ENCODE measurements at places on chromosomes 7 and 10.

DNA sequence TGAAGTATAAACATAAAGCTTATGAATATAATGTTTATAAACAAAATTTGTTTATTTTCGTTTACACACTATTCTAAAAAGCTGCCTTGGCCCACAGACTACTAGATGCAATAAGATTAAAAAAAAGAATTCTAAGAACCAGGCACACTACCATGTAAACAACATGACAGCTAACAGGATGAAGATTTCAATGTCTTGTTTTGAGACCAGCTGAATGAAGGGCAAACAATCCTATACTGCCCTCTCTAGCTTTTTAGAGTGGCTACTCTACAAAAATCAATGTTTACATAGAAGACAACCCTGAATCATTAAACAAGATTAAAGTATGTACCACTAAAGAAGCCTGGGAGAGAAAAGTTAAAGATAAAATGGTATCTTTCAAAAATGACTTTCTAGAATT lies 38.6 kb downstream of the SLC25A40 start:
- no peak for DNase-seq

GRCh38 chr10:8507156-8507555 lies 452.7 kb downstream of the GATA3 start:
- no peak for DNase-seq

DNA sequence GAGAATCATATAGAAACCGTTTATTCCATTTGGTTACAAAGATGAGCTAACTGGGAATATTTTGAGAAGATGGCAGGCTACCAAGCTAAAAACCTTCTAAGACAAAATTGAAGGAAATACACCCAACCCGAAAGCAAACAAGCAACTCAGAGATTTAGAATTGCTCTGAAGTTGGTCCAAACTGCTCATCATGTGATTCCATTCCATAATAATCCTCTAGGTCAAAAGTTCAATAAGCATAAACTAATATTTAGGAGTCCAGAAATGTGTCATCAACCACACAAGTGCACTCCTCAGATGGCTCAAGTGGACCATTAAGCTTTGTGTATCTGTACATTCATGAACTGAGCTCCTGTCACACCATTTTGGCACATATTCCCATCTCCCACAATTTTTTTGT lies 28.7 kb downstream of the DGKI start:
- no peak for DNase-seq

GRCh38 chr7:79608005-79608404 lies 154.5 kb upstream of the MAGI2 start:
- DNase-seq = no peak

DNA sequence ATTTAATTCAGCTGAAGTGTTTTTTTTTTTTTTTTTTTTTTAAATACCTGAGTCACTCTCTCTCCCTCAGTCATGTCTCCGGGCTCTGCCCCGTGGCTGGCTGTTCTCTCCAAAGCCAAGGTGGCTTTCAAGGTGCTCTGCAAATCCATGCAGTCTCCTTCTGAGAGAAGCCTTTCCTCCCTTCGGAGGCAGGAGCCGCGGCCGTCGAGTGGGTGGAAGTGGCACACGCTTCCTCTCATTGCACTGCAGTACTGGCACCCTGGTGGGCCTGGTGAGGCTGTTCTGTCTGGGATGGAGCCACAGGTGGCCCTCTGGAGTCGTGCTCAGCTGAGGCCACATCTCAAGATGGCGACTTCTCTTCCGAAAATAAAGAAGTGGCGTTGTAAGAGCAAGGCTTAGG lies 221.8 kb downstream of the GLRX3 start:
- DNase-seq = no peak

DNA sequence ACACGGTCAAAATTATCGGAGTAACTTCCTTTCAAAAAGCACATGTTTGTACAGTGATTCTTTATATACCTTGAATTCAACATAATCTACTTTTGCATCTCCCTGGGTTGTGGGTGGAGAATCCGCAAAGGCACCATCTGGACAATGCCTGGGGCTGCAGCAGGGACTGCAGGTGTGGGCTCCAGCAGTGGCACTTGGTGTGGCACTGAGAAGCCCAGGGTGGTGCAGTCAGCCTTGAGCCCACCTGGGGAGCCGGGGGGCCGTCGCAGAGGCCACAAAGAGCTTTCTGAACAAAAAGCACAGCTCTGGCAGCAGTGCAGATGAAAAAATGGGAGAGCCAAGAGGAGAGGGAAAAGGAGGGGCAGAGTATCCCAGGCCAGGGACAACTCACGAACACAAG lies 22.2 kb downstream of the PARD3 start:
- DNase-seq = peak; percentile 80

GRCh38 chr7:83921941-83922607 lies 272.5 kb downstream of the SEMA3A start:
- peak; percentile 1 for DNase-seq

DNA sequence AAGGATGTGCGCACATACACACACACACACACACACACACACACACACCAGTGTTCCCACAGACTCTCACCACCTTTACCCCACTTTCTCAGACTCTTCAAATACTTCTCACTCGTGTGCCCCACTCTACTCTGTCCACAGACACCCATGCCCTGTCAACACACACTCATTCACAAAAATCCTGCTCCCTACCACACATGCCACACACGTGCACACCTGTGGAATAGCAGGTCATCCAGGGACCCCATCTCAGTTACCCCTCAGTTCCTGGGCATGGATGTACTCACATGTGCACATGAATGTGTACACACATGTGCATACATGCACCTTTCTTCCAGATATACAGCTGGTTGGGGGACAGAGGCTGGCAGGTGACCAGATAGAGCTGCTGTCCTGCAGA lies 142.9 kb downstream of the EMX2 start:
- no peak for DNase-seq

DNA sequence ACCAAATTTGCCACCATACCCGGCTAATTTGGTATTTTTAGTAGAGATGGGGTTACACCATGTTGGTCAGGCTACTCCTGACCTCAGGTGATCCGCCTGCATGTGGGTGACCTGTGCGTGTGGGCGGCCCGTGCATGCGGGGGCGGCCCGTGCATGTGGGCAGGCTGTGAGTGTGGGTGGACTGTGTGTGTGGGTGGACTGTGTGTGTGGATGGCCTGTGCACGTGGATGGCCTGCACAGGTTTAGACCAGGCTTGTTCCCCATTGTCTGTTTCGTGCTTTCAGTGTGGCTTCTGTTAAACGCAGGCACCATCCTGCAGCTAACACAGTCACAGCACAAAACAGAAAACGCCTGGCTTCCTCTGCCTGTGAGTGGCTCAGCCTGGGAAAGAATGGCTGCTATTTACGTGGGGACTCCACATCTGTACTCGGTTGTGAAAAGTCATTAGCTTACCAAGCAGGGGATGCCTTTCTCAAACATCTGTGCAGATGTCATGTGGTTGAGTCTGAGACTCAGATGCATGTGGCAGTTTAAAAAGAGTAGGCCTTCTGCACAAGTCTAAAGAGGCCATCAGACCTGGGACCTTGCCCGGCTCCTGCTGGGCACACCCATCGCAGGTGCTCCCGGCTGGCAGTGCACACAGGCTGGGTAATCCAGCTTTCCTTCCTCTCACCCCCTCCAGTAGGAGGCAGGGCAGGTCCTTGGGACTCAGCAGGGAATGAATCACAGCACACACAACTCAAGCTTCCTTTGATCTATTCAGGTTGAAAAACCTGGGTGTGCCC lies 91.6 kb downstream of the COBL start:
- DNase-seq = peak; percentile 46

DNA sequence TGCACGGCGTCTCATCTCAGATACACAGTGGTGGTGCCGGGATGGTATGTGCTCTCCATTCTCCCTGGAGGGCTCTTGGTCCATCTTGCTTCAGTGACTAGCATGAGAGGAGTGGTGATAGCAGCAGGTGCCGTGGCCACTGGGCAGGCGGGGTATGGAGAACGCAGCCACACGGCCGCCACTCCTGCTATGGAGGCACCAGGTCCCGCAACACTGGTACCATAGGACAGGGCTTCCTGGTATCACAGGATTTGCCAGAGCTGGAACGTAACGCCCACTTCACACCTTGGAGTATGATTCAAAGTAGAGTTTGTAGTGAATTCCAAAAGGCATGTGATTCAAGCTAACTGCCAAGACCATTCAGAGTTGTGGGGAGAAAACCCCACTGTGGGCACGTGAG lies 284.1 kb downstream of the DPP6 start:
- DNase-seq = no peak

DNA sequence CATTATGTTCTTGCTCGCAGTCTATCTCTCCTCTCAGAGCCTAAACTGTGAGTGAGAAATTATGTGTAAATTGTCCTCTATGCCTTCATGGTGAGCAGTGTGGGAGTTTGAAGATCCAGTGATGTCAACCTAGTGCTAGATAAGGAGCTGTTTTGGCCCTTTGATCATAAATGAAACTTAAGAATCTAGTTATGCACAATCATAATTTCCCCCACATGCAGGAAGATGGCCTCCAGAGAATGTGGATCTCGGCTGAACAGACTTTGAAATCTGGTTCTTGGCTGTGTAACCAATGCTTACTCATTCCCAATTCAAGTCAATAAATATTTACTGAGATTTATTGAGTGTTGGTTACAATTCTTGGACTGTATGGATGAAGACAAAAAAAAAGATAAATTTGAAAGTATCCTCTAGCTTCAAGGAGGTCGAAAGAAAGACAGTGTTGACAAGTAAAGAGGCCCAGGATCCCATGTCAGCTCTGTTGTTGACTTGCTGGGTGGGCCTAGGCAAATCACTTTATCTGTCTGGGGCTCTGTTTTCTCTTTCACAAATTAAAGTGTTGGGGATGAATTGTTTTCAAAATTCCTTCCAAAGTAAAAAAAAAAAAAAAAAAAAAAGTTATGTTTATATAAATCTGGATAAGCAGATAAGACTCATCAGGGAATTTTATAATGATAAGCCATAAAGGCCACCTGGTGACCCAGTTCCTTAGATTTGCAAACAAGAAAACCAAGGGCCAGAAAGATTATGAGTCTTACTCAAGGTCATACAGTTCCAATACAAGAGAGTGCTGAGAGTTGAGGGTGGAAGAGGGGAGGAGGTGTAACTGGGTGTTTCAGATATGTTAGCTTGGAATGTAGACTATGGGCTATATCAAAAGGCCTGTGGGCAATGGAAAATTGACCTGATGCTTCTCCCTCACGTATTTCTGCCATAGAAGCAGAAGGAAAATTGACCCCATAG lies 969.9 kb downstream of the KCNMA1 start:
- DNase-seq = no peak

DNA sequence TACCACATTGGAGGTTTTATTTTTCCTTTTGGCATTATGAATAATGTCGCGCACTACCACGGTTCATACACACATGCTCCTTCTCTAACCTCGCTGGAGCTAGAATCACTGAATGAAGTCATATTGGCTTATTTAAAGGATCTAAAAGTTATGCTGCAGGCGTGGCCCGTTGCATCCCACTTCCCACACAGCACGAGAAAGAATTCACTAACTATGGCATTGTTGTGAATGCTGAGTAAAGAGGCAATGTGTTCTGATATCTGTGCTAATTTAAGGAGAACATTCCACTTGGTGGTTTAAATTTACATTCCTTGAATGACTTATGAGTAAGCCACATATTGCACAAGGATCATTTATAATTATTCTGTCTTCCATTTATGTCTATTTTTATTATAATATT lies 20.7 kb downstream of the TCERG1L start:
- no peak for DNase-seq

- no peak for DNase-seq
Measured at GRCh38 chr7:2082139-2082998, 150.4 kb downstream of the MAD1L1 start.

- no peak for DNase-seq
Measured at GRCh38 chr10:51667678-51668335, 31.6 kb downstream of the CSTF2T start.

DNA sequence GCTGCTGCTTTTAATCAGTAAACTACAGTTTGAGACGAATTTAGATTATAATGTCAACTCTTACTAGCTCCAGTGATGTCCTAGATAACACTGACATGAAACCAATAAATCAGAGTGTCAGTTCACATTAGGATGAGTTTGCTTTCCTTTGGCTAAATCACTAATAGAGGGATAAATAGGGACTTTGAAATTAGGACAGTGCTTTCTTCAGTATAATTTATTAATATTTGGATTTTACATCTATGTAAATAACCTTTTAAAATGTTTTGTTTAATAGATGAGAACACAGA lies 55.6 kb downstream of the C1GALT1 start:
- DNase-seq = no peak

- no peak for DNase-seq
Measured at GRCh38 chr7:34128762-34129161, 223.4 kb downstream of the BMPER start.

DNA sequence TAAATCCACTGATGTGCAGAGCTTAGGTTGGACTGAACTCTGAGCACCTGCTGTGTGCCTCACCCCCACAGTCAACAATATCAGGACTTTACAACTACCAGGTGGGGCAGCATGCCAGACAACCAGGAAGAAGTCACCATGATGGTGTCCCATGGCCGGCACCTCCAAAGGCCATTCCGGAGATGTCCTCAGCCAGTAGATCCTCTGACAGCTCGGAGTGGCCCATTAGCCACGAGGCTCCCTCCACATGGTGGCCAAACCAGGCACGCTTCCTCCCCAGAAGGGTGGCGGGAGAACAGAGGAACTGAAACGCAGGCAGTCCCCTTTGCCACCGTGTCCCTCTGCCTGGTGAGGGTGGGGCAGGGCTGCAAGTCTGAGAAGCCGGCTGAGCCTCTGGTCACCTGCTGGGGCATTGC lies 390.0 kb downstream of the TNS3 start:
- no peak for DNase-seq

- no peak for DNase-seq
Measured at GRCh38 chr7:33155811-33156210, 26.4 kb downstream of the BBS9 start.

- no peak for DNase-seq
Measured at GRCh38 chr10:17640331-17640816, 3.6 kb upstream of the STAM start.

DNA sequence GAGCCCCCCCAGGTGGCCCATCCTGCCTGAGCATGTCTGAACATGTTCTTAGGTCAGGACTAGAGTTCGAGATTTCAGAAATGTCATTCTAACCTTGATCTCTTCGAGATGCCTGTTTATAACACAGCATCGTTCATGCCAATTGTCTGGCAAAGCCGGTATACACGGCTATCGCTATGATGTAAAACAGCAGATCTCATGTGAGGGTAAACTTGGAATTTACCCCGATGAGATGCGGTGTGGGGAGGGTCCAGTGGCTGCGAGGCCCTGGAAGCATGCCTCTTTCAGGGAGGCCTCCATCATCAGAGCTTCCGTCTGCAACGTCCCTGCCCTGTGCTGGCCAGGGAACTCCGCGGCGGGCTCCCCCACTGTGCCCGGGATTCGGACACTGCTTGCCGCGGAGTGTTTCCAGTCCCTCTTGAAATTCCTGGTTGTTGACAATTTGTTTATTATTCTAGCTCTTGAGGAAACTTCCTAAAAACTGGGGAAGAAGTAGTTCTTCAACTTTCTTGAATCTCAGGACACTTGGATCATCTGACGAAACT lies 168.6 kb upstream of the RHEB start:
- no peak for DNase-seq

DNA sequence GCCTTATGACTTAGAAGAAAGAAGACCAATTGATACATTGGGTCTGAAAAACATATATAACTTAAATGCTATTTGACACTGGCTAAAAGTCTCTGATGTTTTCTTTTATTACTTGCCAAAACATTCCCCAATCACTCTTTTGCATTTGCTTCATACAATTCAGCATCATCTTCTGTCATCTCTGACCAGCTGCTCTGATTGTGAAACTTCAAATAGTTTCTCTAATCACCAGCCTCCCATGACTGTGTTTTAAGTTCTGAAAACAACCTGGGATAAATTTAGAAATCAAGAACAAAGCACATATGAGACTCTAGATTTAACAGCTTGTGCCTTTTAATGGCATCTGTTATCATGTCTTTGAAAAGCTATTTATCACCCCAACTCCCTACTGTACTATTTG lies 208.4 kb upstream of the KCND2 start:
- no peak for DNase-seq

All from NCI-H146 (cell line).